ENCODE measurements at places on chromosomes 11 and 22.

DNA sequence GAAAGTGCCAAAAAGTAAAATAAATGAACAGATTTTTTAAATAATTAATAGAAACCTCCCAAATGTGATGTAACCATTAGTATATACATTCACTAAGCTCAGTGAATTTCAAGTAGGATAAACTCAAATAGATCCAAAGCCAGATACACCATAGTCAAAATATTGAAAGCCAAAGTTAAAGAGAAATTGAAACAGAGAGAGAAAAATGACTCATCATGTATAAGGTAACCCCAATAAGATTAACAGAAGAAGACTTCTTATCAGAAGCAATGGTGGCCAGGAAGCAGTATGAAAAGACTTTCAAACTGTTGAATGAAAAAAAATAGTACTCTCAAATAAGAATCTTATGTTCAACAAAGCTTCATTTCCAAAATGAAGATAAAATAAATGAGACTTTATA, 70.5 kb downstream of the LUZP2 start:
- DNase-seq, result no peak

DNA sequence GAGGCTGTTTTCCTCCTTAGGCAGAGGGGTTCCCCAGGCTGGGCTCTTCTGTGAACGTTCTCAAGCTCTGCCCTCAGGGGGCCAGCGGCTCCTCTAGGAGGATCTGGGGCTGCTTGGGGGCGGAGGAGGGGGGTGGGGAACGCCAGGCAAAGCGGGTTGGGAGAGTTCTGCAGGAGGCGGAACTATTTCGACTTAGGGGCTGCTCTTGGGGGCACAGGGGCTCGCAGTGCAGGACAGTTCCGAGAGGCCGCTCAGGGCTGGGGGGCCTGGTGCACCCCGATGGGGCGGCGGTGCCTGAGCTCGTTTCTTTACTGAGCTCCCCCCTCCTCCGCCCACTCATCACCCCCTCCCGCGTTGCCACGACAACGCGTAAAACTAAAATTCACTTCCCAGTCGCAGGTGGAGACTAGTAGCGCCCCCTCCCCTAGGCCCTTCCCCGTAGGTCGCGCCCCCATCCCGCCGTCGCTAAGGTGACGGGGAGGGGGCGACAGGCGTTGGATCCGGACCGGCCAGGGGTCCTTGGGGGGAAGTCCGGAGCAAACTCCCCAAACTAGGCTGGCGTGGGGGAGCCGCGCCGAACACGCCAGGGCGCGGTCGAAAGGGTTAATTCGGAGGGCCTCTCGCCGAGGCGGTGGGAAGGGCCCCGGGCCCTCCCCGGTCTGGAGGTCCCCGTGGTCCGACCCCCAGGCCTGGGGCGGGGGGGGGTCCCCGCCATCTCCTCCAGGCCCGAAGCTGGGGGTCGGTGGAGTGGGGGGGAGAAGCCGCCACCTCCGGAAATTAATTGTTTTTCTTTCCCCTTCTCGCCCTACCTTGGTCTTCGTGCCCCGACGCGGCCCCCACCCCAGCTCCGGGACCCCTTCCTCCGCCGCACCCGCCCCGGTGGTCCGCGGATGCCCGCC, 857 bp downstream of the SHANK3 start:
- DNase-seq, result no peak

DNA sequence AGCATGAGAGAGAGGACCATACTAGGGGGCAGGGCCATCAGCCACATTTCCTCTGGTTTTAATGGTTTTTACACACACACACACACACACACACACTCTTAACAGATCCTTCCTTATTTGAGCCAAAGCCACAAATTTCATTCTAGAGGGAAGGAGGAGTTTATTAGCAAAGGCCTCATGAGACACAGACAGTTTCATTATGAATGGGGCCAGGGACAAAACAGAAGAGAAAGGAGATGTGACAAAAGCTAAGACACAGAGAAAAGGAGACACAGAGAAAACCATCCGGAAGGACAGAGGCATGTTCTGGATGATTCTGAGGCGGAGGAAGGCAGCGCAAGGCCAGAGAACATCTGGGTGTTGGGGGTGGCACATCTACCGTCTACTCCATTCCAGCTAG, 32.2 kb upstream of the ARFGAP3 start:
- DNase-seq, result no peak

DNA sequence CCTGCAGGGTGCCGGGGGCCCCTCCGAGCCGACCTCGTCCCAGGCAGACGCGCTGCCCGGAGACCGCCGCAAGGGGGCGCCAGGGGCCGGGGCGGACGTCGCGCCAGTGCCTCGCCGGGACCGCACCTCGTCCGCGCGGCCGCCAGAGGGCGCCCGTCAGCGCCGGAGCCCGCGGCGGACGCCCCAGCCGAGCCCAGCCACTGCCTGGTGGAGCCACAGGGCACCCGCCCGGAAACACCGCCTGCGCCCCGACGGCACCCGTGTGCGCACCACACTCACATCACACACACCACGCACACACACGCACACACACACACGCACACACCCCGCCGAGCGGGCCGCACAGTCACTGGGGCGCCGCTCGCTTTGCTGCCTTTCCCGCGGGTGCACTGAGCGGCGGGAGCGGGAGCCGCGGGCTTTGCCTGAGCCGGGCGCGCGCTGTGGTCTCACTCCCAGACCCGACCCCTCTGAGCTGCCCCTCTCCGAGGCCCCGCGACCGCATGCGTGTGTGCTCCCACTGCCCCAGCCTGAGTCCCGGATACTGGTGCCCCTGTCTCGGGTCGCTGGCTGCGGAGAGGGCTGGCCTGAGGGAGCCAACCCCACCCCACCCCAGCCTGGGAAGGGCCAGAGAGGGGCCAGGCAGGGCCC, 449.3 kb downstream of the OPCML start:
- no peak for DNase-seq

GRCh38 chr11:62854013-62854824, 14.8 kb upstream of the WDR74 start:
- DNase-seq, result no peak

Data from 8988T (cell line).